ENCODE measurements at places on chromosomes 3 and 15. TPM values are rescaled to one million over a fixed set of nuclear protein-coding genes. Genes with fewer than 3 reads are reported as not detected.

- no peak for DNase-seq
Observed at GRCh38 chr15:45259796-45260195, 7.8 kb downstream of the SLC28A2 start.

GRCh38 chr15:68298882-68299381 is 21.4 kb downstream of the FEM1B start:
- DNase-seq, result no peak

DNA sequence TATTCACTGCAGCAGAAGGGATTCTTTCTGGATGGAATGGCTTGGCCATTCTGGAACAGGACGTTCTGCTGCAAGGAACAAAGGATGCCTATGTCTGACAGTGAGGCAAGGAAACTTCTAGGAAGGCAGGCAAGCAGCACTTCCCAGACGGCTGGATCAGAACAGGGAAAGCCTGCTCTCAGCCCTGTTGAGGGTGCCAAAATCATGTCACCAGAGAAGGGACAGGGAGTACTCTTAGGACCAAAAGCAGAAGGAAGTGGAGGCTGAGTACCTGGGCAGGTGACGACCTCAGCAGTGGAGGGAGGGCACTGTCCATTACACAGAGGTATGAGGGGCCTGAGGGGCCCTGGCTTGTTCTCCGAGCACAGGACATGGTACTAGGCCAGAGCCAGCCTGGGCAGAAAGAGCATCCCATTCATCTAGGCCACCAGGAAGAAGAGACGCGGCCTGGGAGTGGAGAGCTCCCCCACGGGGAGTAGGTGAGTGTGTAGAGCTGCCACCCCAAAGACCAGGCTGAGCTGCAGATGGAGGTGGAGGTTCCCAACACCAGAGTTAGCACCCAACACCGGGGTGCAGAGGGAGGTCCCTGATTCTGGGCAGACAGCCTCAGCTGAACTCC is 9.6 kb downstream of the KLF15 start:
- DNase-seq, result no peak

GOLGA8H gene
- not detected for total RNA-seq

LRRN1 gene
- not detected for total RNA-seq

ACTC1 gene
- total RNA-seq, result not detected

- no peak for DNase-seq
Observed at GRCh38 chr3:136251511-136251910, 1.4 kb downstream of the PCCB start.

RAB43 gene
- 48.1 TPM for total RNA-seq

DNA sequence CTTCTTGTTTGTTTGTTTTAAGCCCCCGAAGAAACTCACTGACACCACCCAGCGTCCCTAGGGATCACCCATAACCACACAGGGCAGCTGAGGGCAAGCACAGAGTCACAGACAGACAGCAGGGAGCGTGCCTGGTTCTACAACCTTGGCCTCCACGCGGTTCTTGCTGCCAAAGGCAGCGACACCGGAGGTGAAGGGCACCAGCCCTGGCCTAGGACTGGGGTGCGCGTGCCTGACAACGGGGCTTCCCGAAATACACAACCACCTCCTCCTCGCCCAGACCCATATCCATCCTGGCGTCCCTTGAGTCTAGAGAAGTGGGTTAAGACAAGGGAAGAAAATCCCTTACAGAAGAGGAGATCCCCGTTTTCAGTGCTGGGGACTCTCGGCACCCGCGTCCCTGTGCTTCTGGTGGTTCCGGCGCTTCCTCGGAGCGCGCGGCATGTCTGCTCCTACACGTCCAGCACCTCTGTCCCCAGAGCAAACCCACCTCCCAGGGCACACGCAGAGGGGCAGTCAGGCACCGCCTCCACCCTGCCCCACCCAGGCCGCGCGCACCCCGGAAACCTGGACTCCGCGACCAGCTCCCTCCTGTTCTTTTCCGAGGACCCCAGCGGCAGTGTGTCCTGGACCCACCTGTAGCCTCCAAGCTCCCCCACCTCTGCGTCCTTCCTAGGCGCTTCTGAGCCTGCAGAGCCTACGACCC is 911 bp downstream of the RFTN1 start:
- peak; percentile 38 for DNase-seq

DNA sequence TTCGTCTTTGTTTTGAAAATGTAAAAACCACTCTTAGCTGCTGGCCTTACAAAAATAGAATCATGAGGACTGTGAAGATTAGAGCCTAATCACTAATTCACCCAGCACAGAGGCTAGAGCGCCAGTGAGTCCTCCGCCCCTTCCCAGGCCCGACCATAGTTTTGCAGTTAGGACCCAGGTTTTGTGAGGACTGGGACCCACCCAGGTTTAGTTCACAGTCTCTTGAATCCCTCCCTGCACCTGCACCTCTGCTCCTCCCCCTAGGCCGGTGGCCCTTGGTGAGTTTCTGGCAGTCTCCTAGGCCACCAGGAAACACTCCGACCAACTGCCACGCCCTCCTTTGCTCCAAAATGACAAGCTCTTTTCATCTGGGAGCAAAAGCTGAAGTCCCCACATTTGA is 136.0 kb upstream of the CCDC54 start:
- DNase-seq, result no peak

DNA sequence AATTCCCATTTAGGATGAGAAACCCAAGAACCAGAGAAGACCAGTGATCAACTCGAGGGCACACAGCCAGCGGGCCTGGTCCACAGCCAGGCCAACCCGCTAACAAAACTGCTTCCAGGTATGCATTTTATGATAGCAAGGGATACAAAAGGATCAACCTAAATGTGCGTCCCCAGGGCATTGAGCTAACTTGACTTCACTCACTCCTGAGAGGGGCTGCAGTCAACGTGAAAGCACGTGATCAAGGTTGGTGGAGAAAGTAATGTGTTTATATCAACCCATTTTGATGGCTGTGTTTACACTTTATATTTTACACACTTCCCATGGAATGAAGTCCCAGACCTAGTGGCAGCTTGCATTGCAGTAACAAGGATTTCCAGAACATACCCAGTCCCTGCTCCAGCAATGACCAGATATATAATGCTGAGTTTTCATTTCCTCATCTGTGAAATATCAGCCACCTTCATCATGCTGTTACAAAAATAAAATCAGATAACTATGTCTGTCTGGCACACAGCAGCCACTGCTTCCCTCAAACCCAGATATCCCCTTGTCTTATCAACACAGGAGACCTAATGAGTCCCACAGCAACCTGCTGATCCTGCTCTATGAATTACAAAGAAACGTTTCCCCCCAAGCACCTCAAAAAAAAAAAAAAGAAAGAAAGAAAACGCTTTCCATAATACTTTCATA is 2.0 kb downstream of the KLHL6 start:
- DNase-seq, result no peak

CCR2 gene
- 0.99 TPM for total RNA-seq
